ENCODE measurements at places on chromosomes 12 and 14.

GRCh38 chr12:116990329-116990728 lies 79.6 kb downstream of the FBXW8 start:
- DNase-seq, result no peak

- no peak for DNase-seq
Measured at GRCh38 chr12:118183155-118183554, 47.2 kb downstream of the PEBP1 start.

GRCh38 chr12:33586576-33586975 lies 147.0 kb upstream of the SYT10 start:
- DNase-seq, result no peak

DNA sequence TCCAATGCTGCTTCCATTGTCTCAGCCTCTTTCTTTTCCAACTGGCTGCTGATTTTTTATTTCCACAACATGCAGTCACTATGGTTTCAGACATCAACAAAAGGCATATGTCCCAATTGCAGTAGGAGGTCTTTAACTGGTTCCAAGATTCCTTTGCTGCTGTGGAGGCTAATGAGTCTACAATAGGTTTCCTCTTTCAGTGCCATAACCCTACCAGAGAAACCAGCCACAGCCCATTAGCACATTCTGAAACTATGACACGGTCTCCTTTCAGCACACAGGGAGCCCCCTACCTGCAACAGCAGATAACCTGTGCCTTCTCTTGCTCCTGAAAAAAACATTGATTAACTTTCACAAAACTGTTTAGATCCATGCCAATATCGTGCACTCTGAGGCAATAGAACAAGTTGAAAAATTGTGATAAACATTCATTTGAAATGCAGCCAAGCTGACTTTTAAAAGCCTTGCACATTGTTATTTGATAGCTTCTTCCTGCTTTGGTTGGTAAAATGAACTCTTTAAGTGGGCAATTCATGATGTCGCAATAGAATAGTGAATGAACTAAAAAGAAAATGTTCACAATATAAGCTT lies 32.4 kb downstream of the PLEKHG7 start:
- no peak for DNase-seq

DNA sequence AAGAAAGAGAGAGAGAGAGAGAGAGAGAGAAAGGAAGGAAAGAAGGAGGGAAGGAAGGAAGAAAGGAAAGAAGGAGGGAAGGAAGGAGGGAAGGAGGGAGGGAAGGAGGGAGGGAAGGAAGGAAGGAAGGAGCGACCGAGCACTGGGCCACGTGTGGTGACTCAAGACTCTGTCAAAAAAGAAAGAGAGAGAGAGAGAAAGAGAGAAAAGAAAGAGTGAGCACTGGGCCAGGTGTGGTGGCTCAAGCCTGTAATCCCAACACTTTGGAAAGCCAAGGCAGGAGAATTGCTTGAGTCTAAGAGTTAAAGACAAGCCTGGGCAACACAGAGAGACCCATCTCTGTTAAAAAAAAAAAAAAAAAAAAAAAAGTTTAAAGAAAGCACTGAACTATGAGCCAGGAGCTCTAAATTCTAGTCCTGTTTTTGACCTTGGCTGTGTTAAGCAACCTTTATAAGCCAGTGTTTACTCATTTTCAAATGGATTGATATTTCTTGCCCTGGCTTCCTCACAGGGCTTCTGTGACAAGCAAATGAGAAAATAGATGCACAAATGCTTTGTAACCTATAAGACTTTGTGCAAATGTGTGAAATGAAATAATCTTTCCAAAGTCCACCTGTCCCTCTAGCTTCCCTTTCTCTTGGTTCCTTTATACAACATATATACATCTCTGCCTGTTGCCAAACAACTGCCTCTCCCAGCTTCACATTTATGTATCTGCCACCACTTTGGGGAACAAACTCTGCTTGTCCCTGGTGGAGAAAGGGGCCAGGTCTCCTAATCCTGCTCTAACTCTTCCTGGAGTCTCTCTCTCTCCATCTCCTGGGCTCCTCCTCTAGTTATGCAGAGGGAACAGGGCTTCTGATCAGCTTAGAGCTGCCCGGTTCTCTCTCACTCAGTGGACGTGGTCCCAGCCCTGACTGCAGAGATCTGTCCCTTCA lies 16.1 kb upstream of the PLEKHG6 start:
- no peak for DNase-seq

GRCh38 chr12:107515446-107515958 lies 170.1 kb upstream of the PWP1 start:
- peak; percentile 51 for DNase-seq

- no peak for DNase-seq
Measured at GRCh38 chr12:69161829-69162228, 77.5 kb upstream of the CPSF6 start.

Data from HCT116 (cell line).